CD4-positive, alpha-beta T cell (primary cell): ENCODE measurements at places on chromosomes 1 and 21.

GRCh38 chr1:218499011-218499691 lies 154.0 kb downstream of the TGFB2 start:
- no peak for DNase-seq

DNA sequence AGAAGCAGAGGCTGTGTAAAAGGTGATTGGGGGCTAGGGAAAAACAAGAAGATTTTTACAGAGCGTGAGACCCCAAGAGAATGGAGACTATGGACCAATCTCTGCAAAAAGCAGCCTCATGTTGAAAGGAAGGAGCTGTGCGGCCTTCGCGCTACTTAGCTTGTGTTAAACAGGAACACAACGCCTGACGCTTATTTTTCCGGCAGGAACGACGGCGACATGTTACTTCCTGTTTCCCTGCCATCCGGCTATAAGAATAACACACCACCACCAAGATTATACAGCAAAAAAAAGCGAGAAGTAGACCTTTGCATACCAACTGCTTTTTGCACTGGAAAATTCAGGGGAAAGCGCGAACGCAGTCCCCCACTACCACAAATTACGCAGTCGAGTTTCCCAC lies 272.7 kb downstream of the FAM72C start:
- no peak for DNase-seq

DNA sequence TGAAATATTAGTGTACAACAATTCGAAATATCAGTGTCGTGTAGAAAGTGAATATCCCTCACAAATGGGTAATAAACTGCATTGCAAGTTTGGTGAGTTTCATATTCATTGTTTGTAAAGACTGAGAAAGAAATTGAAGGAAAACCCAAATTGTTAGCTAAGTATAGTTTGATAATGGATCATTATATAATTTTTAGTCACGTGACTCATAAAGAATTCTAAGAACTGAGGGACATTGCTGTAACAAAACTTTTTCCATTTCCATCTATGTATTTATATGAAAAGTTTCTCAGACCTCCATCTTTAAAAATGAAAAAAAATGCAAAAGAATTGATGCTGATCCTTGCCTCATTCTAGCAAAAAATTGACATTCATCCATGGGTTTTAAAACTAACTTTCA lies 36.0 kb upstream of the SGIP1 start:
- no peak for DNase-seq

GRCh38 chr1:233435622-233436021 lies 108.1 kb downstream of the MAP3K21 start:
- no peak for DNase-seq

- DNase-seq: no peak
Observed at GRCh38 chr1:55062801-55063576, 23.6 kb downstream of the PCSK9 start.
